ENCODE measurements at places on chromosomes 2 and 18.

DNA sequence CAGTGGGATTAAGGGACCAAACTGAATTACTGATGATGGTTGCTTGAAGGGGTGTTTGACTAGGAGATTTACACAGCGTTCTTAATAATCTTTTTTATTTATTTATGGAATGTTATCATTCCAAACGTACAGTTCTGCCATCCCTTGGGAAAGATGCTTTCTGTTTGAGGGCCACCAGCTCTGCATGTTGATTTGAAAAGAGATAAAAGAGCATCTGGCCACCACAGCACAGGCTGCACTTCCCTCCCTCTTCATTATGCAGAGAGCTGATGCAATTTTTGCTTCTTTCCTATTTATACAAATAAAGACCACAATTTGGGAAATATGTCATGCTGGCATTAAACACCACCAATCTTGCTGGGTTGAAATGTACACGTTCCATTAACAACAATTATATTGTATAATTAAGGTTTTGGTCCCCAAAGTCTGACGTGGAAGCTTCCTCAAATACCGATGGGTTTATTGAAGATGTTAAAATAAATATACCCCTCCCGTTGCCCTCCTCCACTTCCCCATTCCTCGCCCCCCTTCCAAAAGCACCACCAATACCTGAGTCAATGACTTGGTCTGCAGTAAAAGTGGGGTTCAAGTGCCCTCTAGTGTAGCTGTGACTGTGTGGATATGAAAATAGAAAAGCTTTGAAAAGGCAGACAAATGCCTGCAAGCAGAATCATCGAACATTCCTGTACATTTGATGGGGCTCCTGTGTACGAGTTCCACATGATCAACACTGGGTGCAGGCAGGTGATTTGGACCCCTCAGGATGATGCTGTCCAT lies 211.9 kb downstream of the HRH4 start:
- DNase-seq = peak; percentile 29

DNA sequence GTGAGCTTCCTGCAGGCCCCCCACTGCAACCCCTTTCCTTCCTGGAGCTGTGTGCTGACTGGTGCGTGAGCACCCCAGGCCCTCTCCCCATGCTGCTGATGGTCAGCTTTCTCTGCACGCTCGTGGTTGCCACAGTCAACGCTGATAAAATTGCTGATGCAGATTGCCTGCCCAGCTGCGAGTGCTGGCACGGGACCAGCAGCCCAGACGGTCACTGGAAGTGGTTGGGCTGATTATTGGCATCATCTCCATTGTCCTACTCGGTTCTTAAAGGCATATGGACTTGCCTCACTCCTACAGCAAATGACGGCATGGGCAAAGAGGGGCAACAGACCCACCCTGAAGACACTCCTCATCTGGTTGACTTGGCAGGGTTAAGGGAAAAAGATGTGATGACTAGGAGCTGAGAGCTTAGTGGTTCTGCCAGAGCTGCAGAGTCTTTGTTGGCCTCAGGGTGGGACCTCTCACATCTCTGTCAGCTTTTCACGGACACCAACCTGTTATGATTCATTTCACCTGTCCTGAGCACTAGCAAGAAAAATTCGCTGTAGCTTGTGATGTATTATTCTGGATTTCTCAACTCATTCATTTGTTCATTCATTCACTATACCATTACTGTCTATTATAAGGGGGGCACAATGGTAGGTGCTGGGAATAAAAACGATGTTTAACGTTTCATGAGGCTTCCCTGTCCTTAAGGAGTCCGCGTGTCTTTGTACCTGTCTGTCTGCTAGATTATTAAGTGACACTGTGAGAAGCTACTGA lies 38.4 kb downstream of the PAX8 start:
- DNase-seq = no peak

DNA sequence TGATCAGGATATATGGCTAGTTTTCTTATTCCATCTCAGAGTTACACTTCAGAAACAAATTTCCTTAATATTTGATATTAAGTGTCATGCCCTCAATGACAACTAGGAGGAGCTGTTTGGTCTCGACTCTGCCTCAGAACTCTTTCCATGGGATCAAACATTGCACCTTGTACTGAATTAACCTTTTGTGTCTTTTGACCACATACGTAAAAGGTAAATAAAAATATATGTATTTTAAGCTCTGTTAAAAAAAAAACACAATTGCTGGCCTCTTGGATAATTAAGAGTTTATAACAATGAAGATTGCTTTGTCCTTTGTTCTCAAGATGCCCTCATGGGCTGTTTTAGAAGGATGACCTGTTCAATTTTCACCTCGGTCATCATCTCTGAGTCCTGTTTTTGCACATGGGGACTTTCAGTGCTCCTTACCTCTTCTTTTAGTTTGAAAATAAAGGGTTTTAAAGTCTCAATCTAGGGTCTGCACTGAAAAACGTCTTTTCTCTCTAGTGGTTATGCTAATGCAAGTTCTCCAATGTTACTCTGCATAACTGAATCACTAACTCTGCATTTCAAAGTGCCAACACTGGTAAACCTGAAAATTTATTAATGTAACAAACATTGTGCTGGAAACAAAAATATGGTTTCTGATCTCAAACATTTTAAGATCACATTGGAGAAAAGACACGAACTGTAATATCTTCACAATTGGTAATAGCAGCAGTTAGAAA lies 18.8 kb upstream of the FN1 start:
- DNase-seq = no peak

GRCh38 chr2:10879624-10880585 lies 31.8 kb upstream of the KCNF1 start:
- no peak for DNase-seq

GRCh38 chr2:128473175-128474035 lies 154.7 kb upstream of the HS6ST1 start:
- no peak for DNase-seq

DNA sequence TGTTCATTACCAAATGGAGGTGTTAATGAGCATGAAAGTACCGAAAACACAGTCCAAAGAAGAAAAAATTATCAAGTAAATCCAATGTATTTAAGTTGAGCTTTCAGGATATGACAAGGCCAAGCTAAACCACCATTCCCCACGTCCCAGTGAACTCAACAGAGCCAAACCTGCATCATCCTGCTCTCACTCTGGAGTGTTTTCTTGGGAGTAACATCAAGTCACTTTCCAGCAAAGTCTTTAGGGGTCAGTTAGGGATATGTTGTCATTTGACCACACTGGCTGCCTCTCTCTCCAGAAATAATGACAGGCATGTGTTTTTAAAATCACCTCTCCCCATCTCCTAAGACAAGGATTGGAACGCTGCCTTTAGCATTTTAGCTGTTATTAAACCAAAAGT lies 140.5 kb downstream of the SRBD1 start:
- DNase-seq = no peak

DNA sequence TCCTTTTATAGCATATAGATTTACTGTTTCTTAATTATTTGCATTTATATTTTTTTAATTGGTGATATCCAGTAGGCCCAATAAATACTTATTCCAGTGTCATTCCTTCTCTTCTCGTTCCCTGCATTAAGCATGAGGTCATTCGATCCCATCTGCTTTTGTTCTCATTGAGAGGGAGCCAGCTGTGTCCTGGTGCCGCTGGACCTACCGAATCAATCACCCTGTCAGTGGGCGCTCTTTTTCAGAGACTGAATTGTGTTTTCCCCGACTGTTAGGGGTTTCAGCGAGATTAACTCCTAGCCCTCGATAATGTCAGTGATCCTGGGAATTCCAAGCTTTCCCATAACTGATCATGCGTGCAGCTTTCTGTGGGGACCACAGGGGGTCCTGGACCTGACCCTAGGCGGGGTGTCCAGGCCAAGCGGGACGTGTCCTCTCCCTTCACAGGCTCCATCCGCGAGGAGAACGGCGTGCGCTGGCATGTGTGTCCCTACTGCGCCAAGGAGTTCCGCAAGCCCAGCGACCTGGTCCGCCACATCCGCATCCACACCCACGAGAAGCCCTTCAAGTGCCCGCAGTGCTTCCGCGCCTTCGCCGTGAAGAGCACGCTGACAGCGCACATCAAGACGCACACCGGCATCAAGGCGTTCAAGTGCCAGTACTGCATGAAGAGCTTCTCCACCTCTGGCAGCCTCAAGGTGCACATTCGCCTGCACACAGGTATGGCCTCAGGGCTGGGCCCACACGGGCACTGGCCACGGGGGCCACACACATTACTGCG lies 72.4 kb downstream of the ZNF236 start:
- no peak for DNase-seq

DNA sequence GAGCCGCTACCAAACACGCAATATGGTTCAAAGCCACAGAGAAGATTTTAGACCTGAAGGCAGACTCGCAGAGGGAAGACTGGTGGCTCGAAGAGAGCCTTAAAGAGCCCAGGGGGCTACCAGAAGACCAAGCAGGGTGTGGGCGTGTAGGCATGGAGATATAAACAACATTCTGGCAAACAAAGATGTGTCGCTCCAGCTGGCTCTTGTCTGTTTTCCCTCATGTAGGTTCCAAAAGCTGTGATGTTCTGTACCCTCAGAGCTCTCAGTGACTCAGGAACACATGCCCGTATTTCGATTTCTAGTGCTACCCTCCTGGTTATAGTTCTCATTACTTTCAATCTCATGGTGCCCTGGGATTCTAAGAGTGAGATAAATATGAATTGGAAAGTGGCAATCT lies 44.5 kb downstream of the DOCK10 start:
- DNase-seq = no peak

- DNase-seq = no peak
These were observed 93.0 kb upstream of the ODC1 start for GRCh38 chr2:10541081-10541480.

GRCh38 chr2:171210864-171211431 lies 50.3 kb upstream of the TLK1 start:
- DNase-seq = no peak

DNA sequence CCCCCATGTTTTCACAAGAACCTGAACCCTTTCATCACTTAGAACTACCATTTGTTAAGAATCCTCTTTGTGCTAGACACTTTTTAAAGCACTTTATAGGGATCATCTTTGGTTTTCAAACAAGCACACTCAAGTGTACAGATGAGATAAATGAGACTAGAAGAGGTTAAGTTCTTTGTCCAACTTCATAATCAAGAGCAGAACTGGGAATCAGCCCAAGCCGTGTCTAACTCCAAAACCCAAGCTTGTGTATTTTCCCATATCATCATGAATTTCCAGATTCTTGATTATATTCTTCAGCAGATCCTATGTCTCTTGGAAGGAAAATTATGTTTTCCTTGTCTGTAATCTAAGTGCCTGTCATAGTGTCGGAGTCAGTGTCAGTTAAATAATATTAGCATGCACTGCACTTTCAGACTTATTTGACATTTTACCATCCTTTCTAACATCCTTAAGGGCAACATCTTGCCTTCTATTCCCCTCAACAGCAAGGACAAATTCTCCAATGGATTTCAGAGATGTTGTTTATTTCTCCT lies 123.0 kb upstream of the SETBP1 start:
- no peak for DNase-seq

DNA sequence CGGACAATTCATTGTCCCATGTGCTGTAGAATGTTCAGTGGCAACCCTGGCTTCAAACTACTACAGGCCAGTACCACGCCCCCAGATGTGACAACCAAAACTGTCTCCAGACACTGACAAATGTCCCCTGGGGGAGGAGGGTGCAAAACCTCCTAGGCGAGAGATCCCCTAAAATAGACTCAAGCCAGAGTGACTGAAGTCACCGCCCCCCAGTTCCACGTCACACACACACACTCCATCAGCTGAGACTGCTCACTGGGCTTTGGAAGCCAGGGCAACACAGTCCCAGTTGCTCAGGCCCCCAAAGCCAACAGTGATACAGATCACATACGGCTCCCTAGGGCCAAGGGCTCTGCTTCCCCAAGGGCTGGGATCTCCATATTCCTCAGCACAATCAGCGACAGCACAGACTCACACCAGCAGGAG lies 19.1 kb downstream of the HDAC4 start:
- no peak for DNase-seq

- DNase-seq = peak; percentile 55
These were observed at the start of gene CYP27A1 for GRCh38 chr2:218781691-218782527. CYP27A1 (plus strand) TSS chr2:218782147; CDS start chr2:218782183, 36 bp downstream.

DNA sequence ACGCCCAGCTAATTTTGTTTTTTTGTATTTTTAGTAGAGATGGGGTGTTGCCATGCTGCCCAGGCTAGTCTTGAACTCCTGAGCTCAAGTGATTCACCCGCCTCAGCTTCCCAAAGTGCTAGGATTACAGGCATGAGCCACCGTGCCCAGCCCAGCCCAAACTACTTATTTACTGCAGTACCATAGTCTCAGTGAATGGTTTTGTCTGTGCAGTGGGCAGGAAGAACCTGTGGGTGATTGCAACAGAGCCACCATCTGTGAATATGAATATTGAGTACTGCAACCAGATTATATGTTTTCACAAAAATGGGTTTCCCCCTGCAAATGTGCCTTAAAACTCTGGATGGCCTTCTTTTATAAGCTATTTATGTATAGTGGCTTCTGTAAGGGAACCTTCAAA lies 9.1 kb downstream of the MPPE1 start:
- DNase-seq = no peak

- DNase-seq = no peak
These were observed 54.1 kb upstream of the KLF7 start for GRCh38 chr2:207219676-207220501.

GRCh38 chr18:74375999-74376398 lies 60.4 kb downstream of the C18orf63 start:
- no peak for DNase-seq

GRCh38 chr2:172460780-172461201 lies 33.4 kb downstream of the ITGA6 start:
- DNase-seq = no peak

DNA sequence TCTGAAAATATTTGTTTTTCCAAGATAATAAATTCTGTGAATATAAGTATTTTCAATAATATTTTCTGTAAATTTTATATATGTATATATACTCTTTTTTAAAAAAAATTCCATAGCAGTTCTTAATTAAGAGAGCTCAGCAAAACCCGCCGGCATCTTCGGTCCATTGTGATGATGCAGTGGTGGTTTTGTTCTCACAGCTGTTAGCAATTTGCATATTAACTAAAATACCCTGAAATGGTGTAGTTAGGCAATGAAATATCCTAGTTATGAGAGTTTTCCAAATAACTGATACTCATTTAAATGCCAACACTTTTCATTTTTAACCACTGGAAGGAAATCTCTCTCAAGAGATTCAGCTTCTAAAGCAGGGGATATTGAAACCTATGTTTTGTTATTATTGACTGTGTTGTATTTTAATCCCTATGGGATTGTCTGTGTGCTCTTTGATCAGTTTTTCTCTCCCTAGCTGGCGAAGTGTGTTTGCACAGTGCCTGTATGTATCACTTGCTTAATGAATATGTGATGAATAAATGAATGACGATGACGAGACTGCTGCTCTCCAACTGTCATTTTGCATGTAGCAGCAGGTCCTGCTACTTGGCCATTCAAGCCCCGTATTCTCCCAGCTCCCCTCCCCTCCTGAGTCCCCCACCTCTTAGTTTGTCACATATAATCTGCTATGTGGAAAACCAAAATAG lies 42.4 kb downstream of the PSMG2 start:
- no peak for DNase-seq

DNA sequence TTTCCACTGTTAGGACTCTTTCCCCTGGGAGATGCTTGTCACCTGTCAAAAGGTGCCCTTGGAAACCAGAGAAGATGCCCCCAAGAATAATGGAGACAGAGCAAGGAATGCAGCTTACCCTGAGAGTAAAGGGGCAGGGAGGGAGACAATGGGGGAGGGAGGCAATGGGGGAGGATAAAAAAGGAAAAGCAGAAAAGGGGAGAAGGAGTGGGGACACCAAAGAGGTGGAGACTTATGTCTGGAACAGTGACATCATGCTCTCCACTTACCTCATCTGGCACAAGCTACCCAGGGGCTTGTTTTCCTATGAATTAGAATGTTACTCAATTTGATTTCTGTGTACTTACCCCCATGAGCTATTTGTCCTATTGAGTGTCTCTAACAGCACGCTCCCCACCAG lies 67.9 kb downstream of the MRO start:
- DNase-seq = no peak

GRCh38 chr2:135965756-135966155 lies 19.7 kb downstream of the DARS1 start:
- DNase-seq = no peak

Data from WERI-Rb-1 (cell line).